ENCODE measurements at places on chromosomes 12 and 14.

- no peak for DNase-seq
Measured at GRCh38 chr14:96586056-96586455, 83.9 kb downstream of the PAPOLA start.

DNA sequence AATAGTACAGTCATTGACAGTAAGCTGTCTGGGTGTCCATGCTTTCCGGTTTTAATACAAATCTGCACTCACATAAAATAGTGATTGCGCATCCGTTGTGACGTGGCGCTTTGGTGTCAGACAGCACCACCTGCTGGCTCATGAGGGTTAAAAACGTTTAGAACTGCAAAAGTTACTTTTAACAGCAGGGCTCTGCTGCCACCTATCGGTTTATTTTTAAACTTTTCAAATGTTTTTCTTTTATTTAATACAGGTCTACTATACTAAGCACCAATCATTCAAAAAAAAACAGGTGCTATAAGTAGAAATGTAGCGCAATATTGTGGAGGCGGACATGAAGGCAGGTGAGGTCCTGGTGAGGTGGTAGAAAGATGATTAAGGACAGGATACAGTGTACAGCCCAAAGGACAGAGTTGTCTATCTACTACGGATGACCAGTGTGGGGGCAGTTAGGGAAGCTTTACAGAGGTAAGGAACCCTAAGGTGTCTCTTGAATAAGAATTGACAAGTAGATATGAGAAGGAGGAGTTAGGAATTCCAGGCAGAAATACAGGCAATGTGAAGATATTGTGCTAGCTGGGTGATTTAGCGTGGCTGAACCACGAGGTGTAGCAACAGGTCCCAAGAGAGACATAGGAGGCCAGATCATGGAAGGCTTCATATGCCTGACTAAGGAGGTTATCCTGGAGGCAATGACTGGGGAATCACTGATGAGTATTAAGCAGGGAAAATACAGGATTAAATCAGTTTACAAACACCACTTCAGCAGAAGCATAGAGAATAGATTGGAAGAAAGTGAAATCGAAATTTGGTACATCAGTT lies 91.5 kb upstream of the PRB2 start:
- peak; percentile 55 for DNase-seq

DNA sequence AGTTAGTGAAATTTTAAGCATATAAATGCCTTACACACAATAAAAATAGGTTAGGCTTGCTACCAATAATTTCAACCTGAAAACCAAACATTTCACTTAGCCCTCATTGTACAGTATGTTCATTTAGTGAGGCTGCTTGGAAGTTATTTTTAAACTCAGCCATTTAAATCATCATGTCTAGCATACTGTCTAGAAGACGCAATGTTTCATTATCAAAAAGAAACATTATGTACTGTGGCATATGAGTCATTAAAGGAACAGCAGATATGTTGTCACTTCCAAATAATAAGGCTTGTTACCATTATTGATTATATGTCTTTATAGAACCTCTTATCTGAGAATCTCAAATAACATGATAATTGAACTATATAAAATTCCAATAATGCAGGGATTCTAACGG lies 304.7 kb downstream of the RMST start:
- no peak for DNase-seq

DNA sequence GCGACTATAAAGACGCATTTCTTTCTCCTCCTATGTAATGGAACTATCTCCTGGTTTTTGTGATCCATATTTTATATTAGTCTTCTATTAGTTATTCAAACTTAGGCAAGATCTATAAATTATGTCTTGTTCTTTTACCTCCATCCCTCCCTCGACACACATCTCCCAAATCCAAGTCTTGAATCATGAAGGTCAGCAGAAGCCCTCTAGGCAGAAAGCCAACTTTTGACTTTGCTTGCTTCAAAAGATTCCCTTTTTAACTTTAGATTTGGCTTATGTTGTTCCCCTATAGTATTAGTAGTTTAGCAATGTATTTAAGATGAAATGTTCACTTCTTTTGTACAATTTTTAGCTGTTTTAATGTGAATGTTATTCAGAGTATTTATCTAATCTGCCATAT lies 689.8 kb downstream of the SLC6A15 start:
- DNase-seq, result no peak

- no peak for DNase-seq
Measured at GRCh38 chr14:77580964-77581505, 35.4 kb downstream of the SPTLC2 start.

GRCh38 chr12:128863957-128864356 lies 10.7 kb downstream of the GLT1D1 start:
- no peak for DNase-seq

DNA sequence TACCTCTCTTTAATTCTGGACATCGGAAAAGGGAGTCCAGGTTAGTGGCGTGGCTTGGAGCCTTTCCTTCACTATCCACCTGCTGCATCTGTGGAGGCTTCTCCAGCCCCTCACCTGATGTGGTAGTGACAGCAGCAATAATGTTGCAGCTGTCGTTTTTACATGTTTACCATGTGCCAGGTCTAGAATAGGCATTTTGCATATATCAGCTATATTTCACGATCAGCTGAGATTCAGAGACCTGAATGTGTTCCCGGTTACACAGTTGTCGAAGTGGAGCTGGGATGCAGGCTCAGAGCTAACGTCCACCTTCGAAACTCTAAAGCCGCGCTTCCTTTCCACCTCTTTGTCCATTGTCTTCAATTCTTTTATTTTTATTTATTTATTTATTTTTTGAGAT lies 91.0 kb downstream of the BORCS5 start:
- DNase-seq, result no peak

GRCh38 chr12:25438638-25439037 lies 114.4 kb downstream of the LMNTD1 start:
- no peak for DNase-seq

- DNase-seq, result no peak
Measured at GRCh38 chr12:14723763-14724162, 27.4 kb upstream of the GUCY2C start.

DNA sequence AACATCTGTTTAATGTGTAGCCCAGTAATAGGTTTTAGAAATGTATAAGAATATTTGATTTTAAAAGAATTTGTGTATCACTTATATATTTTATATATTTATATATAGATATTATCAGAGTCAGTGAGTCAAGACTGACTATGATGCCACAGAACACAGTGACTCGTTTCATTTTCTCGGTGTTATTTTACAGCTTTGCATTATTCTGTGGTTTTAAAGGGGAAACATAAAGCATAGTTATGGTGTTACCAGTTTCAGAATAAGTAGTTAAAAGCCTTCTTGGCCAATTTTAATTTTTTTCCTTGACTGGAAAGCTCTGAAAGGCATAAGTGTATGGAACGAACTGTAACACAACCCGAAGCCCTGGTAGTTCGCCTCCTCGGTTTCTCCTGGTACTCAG lies 91.0 kb downstream of the GRIP1 start:
- DNase-seq, result no peak

DNA sequence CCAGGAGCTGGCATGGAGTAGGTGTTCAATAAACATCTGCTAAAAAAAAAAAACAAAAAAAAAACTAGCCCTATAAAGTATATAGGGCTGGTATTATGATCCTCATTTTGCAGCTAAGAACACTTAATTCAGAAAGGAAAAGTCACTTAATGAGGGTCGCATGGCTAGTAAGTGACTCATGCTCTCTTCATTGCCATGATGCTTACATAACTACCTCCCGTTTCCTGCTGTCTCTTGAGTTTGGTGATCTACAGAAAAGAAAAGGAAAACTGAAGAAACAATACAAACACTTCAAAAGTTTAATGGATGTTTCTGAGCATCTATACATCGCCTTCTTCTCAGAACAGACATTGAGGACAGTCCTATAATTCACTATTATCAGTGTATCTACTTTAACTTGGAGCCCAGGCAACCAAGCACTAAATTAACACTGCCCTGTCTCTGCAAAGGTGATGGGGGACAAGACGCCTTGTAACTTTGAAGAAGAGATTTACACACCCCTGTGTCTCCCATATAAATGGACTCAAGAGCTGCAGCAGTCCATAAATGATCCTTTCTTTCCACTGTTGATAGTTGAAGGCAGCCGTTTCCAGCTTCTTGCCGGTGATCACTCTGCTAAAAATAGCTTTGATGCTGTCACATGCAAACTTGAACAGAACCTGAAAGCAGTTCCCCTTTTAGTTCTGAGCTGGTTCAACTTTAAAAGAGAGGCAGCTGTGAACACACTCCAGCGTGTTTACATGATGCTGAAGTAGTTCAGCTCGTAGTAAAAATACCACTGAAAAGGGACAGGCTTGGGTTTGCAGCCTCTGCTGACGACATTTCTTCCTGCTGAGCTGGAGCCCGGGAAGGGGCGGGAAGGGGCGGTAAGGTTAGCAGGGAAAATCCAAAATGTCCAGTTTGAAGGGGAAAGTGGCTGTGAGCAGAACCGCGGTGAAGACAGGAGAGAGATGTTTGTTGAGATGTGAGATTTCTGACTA lies 113.3 kb downstream of the FOXN3 start:
- DNase-seq, result no peak

DNA sequence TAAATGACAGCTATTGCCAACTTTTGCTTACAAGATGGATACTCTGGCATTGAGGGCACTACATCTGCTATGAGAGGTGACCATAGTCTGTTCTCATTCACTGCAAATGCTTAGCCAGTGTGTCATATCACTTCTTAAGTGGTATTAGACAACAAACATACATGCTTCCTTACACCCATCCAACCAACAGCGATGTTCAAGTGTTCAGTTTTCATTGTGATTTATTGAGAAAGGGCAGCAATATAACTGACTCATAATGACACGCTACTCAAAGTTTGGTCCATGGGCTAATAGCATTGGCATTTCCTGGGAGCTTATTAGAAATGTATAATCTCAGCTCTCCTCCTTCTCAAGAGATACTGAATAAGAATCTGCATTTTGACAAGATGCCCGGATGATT lies 181.7 kb downstream of the NPAS3 start:
- DNase-seq, result no peak
